ENCODE measurements at places on chromosomes 7 and 10.

DNA sequence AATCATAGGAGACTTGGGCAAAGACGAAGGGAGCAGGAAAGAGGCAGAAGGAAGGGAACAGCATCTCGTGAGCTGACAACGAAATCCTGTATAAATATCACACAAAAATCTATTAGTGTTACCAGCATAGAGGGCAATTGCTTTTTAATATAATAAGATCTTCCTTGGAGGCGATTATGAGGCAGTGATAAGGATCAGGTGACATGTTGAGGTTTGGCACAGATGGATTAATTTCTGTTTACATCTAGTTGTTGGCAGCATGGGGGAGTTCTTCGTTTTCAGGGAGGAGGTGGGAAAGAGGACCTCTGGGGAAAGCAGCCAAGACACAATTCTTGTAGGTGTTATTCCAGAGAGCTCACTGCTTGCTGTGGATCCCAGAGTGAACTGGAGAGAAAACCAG lies 163.8 kb downstream of the PLXNA4 start:
- no peak for DNase-seq

- DNase-seq, result no peak
Observed at GRCh38 chr7:50673096-50673495, 107.9 kb upstream of the DDC start.

GRCh38 chr10:9781666-9782065 lies 1236.0 kb upstream of the CELF2 start:
- DNase-seq, result no peak

GRCh38 chr7:3892686-3893085 lies 591.6 kb downstream of the SDK1 start:
- DNase-seq, result no peak
